ENCODE measurements at places on chromosomes 1 and 21.

DNA sequence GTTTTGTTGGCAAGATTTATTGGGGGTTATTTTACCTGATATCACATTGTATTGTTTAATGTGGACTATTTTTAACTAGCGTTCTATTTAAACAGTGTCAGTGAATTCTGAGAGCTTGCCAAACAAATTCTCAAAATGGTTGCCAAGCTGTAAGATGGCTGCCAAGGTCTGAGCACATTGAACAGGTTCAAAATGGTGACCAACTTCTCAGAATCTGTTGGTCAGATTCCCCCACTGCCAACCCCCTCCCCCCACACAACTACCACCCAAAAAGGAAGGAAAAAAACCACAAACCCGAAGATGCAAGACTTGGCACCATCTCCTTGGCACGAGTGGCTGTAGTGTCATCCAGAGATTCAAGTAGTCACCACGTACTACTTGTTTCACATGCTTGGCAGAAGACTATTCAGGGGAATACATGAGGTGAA lies 159.1 kb downstream of the NFIA start:
- no peak for DNase-seq

- no peak for DNase-seq
Measured at GRCh38 chr1:244945109-244945671, 80.8 kb upstream of the HNRNPU start.

DNA sequence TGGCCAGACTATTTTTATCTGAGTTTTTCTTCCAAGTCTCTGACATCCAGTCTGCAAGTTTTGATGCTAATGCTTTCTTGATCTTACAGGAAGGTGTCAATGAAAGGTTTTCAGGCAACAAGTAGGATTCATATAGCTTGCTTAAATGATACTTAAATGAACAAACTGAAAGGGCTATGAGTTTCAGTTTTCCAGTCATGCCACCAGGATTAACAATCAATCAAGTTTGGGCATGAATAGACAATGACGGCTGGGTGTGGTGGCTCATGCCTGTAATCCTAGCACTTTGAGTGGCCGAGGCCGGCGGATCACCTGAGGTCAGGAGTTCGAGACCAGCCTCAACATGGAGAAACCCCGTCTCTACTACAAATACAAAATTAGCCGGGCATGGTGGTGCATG lies 34.3 kb upstream of the SLC16A1 start:
- no peak for DNase-seq

DNA sequence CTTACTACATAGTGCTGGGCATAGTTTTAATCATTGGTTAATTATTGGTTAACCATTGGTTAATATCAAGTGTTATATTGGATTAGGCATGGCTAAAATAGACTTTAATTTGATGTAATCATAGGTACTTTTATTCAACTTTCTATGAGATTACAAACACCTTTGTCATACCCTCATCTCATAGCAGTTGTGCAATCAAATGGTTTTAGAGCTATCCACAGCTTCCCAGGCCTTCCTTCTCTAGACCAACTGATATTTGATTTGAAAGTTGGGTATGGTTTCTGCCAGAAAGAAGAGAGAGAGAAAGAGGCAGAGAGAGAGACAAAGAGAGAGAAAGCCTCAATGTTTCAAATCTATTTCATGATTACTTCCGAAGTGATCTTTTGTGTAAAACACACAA lies 9.6 kb upstream of the RGS1 start:
- no peak for DNase-seq

DNA sequence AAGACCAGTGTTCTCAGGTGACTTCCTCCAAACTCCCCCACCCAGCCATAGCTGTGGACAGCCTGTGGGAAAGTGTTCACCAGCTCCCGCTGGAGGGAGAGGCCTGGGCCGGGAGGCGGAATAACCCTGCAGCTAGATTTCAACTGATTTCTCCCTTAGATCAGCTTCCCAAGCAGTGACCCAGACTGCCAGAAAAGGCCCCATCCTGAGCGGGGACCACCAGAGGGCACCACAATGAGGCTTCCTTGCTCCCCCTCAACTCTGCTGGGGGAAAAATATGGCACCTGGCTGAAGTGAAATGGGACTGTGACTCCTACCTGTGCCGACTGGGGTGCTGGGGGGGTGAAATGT lies 50.8 kb downstream of the RHBG start:
- no peak for DNase-seq

GRCh38 chr1:191348328-191348727 lies 809.9 kb upstream of the RGS18 start:
- DNase-seq = no peak

DNA sequence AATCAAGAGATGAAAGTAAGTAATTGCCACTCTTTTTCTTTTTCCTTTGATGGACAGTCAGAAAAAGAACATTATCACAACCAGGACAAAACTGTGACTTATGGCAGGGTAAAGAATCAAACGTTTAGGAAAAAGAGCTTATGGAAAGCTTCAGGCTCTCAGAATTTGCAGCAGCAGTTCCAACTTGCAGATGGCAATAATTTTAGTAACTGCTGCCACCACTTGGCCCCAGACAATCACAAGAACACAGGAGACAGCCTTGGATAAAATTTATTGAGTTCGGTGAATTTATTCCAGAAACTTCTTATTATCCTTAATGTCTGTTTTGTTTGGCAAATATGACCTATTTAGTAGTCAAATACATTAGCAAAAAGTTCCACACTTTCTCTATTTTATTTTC lies 804.4 kb downstream of the BRINP3 start:
- no peak for DNase-seq

GRCh38 chr1:40899230-40899870 lies 37.2 kb upstream of the CITED4 start:
- no peak for DNase-seq

DNA sequence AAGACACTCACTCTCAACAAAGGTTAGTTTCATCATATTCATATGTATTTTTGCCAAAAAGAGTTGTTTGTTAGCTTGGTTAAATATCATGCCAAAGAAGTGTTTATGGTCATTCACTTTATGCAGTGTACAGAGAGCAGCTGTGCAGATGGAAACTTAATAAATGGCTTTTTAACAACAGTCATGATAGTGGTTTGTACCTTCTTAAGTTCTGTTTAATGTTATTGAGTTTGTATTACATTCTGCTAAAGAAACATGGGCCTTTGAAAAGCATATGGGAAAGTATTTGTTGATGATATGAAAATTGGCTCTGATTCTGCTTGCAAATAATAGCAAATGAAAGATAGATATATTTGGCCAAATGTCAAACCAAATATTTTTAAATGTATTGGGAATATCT lies 607.3 kb downstream of the NCAM2 start:
- no peak for DNase-seq

DNA sequence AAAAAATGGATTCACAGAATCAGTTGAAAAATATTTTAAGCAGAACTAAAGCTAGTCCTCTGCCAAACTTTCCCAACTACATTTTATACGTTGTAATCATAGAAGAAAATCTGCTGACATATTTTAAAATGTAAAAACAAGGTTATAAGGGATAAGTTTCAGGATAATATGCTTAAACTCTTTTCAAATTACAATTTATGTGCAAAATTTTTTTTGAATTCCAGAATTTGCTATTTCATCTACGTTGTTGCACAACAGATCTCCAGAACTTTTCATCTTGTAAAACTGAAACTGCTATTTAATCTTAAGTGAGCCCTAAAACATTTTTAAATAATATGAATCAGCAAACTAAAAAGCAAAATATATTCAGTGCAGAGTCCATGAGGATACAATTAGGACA lies 5.9 kb downstream of the EDEM3 start:
- no peak for DNase-seq

Data from central memory CD4-positive, alpha-beta T cell (primary cell).